ENCODE measurements at places on chromosomes 4 and X. TPM values are rescaled to one million over a fixed set of nuclear protein-coding genes. Genes with fewer than 3 reads are reported as not detected.

SSX3 gene
- not detected for total RNA-seq

CLDN22 gene
- not detected for total RNA-seq

GRCh38 chr4:78551420-78552351 is at the start of gene ANXA3:
TSS of gene ANXA3 (plus strand) at chr4:78551770. CDS start at chr4:78554474, 2,704 bp downstream.
- DNase-seq = no peak

YY2 gene
- 0.68 TPM for total RNA-seq

DNA sequence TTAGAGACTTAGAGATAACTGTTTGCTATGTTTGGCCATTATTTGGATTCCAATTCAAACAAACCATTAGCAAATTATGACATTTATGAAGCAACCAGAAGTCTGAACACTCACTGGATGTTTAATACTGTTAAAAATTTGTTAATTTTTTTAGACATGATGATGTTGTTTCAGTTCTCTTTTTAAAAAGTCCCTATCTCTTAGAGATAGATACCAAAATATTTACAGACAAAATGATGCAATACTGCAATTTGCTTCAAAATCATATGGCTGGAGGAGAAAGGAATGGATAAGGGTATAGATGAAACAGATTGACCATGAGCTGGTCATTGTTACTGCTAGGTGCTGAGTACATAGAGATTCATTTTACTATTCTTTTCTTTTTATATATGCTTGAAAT is 534.6 kb downstream of the BCOR start:
- no peak for DNase-seq

DNA sequence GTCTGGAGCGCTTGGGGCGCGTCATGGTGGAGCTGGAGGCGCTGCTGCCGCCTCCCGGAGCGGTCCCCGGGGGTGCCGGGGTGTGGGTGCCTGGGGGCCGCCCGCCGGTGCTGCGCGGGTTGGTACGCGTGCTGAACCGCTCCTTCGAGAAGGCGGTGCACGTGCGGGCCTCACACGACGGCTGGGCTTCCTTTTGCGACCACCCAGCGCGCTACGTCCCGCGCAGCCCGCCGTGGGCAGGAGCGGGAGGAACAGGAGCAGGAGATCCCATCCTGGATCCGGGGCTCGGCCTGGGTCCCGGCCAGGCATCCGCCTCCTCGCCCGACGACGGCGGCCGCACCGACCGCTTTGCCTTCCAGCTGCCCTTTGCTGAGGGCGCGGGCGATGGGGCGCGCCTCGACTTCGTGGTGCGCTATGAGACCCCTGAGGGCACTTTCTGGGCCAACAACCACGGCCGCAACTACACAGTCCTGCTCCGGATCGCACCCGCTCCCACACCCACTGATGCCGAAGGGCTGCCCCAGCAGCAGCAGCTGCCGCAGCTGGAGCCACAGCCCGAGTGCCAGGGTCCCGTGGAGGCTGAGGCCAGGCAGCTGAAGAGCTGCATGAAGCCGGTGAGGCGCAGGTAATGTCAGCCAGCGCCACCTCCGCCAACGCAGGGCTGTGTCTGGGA is 792 bp downstream of the PPP1R3F start:
- no peak for DNase-seq

- no peak for DNase-seq
These were observed 567.7 kb downstream of the KCNIP4 start for GRCh38 chr4:21380861-21381260.

DNA sequence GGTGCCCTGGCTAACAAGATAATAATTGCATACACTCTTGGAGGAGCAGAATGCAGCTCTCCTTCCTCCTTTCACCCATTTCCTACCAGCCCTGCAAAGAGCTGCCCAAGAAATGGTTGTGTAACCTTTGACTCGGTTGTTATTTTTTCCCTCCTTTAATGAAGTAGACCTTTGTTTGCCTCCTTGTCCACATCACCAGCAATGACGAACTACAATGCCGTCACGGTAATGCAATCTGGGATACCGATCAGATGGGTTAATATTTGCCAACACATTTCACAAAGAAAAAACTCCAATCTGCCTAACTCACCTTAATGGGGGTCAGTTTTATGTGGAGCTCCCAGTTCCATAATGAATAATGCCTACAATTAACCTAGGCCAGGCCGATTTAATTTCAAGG is 32.0 kb downstream of the GPRIN3 start:
- DNase-seq = no peak

BST1 gene
- total RNA-seq = 0.88 TPM

BOD1L1 gene
- total RNA-seq = 34.2 TPM

- DNase-seq = no peak
These were observed 19.7 kb upstream of the GLOD5 start for GRCh38 chrX:48741834-48742233.

DNA sequence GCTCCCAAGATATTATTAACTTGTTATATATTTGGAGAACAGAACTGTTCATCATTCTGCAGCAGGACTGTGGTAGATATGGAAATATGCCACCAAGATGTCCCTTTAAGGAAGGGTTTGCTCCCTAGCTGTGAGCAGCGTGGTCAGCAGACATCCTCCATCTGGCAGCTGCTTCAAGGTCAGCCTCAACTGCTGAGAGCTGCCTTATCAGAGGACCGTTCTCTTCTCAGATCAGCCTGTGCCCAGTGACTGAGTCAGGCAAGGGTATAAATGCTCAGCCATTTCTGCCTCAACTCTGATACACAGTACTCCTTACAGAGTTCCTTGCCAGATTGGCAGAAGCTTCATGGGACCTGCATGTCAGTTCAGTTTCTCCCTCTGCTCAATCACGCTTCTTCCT is 63.4 kb upstream of the MAGEB2 start:
- DNase-seq = peak; percentile 3

SPRY1 gene
- total RNA-seq = 14.8 TPM

USP51 gene
- 0.64 TPM for total RNA-seq

DNA sequence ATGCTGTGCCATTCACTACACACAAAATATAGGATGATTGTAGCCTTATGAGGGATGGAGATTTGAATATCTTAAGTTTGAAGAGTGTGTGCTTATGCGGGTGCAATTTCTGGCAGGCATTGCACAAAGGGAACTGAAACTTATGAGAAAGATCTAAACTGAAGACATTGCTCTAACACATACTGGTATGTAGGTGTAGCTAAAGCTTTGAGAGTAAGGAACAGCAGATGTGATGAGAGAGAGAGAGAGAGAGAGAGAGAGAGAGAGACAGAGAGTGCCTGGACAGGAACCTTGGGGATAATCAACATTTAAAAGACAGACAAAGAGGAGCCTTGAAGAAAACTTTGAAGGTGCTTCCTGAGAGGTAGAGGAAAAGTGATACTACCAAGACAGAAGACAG is 379.7 kb downstream of the SPRY1 start:
- DNase-seq = no peak

DNA sequence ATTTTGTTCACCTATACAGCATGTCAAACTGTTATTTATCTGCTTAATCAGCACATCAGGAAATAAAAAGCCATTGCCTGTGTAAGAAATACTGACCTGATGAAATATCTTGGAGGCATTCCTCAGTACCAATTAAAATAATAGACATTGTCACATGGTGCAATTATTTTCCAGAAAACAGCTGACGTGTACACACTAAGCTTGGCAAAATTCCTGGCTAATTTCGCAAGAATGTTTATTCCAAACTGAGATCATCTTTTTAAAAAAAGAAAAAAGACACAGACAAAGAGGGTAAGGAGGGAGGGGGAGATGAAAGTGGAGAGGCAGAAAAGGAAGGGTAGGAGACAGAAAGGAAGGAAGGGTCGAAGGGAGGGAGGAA is 61.9 kb upstream of the NFKB1 start:
- DNase-seq = peak; percentile 94

GRCh38 chr4:88818631-88819470 is 121.2 kb upstream of the NAP1L5 start:
- DNase-seq = peak; percentile 51

DNA sequence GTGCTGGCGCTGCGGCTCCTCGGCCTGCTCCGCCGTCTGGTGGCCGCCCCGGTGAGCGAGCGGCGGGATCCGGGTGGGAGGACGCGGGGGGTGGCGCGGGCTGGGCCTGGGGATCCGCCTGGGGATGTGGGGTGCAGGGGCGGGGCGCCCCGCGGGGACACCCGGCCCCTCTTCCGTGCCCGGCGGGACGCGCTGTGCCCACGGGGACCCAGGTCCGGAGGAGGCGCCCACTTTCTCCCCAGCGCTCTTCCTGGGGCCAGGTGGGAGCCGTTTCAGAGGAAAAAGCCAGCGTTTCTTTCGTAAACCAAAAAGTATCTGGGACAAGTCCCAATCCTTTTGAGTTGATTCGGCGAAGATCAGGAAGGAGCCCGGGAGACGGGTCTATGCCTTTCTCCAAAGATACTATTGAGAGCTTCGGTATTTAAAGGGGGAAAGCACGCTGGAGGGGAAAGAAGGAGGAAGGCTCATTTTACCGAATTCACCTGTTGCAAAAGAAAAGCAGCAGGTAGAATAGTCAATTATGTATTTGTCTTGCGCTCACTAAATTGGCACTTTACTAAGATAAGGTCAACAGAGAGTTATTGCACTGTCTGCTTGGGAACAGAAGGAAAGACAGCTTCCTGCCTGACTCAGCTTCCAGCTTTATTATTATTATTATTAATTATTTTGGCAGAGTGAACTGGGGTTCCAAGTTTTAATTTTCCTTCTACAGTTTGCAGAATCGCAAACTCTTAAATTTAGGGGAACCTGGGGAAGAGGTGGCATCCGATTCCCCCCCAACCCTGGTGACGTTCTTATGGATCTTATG is 81.5 kb upstream of the CD99 start:
- peak; percentile 32 for DNase-seq

DNA sequence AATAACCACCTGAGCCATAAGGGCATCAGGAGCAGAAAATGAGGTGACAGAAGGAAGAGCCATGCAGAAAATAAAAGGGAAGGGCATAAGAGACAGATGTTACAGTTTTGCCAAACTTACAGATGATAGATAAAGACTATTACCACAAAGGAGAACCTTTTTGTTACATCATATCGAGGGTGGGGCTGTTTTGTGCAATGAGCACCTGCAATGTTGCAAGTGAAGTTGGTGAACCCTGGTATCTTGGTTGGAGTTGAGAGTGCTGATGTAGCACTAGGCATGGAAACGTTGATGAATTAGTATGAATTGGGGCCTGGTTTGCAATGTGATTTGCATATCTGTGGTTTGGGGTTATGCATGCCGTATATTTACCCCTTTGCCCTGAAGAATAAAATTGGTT is 119.8 kb upstream of the TEX13D start:
- no peak for DNase-seq

LDB2 gene
- not detected for total RNA-seq

DNA sequence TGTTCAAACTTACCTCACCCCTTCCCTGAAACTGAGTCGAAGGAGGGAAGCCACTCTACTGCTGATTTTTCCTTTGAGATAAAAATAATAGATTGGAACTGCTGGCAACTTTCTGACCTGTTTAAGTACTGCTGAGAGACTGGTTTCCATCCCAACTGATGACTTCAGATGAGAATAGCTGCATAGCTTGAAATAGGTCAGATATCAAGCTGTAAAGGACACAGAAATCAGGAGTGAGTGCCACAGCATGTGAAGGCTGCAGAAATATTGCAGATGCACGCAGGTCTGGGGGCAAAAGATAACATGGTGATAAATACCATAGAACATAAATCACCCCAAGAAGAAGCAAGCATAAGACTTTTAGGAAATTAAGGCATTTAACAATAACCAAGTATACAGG is 923.2 kb downstream of the SH3BGRL start:
- no peak for DNase-seq

MID1IP1 gene
- total RNA-seq = 148 TPM

- DNase-seq = no peak
These were observed 54.4 kb upstream of the ACTRT1 start for GRCh38 chrX:128106630-128107029.

TENM3 gene
- 91.0 TPM for total RNA-seq

GRCh38 chr4:186606591-186606992 is 51.2 kb upstream of the MTNR1A start:
- DNase-seq = peak; percentile 91

ADGRL3 gene
- total RNA-seq = 0.08 TPM

- DNase-seq = no peak
These were observed 74.4 kb downstream of the DHRSX start for GRCh38 chrX:2426289-2426882.

CXCL1 gene
- total RNA-seq = 3.6 TPM

DNA sequence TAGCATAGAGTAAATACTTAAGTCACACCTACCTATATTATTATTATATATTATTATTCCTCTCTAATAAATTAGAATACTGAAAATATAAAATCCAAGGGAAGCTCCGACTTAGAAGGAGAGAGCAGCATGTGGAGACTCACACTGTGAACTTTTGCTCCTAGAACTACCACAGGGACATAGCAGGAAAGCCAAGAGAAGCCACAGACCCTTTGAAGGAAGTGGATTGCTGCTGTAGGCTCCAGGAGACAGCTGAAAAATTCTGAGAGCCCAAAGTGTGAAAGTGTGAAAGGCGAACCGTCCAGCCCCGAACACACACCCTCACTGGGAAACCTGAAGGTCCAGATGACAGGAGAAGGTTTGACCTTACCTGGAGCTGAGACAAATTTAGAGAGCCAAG is 177.0 kb downstream of the FAM13A start:
- peak; percentile 66 for DNase-seq

- DNase-seq = no peak
These were observed 15.0 kb upstream of the PAGE1 start for GRCh38 chrX:49710744-49711319.

DNA sequence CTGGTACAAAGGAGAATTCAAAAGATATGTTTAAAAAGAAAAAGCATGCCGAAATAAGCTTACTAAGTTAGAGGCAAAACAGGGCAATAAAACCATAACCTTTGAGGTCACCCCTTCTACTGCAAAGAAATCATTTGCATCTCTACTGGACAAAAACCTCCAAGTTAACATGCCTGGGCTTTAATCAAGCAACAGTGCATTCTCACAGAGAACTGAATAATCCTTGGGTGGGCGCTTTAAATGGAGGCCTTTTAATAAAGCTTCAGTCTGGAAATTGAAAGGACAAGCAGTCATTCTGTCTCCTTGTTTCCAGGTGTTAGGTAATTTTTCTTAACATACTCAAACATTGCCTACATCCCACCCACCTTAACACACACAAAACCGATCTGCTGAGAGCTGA is 34.6 kb upstream of the SMS start:
- no peak for DNase-seq
